Ovary (tissue), 10 donors: ENCODE measurements at places on chromosomes 12 and 14. TPM values are rescaled to one million over a fixed set of nuclear protein-coding genes. Genes with fewer than 3 reads are reported as not detected.
A peak's percentile ranks its signal among the peaks of the same experiment; 100 is the strongest.

GRCh38 chr12:113537046-113537750, 65.5 kb upstream of the LHX5 start:
- no peak for DNase-seq

SYT10 gene
- 0.08 TPM for polyA plus RNA-seq

- DNase-seq, result no peak
These were observed 553.7 kb downstream of the FOXG1 start for GRCh38 chr14:29320286-29320685.

GRCh38 chr12:69972136-69972535, 147.1 kb downstream of the MYRFL start:
- DNase-seq, result no peak

LUM gene
- 343 TPM for polyA plus RNA-seq

DIO3 gene
- 13.9 TPM for polyA plus RNA-seq

GRCh38 chr14:106843951-106844483, 1317.6 kb downstream of the TMEM121 start:
- peak; percentile 51 for DNase-seq

RERGL gene
- polyA plus RNA-seq, result 57.5 TPM

GRCh38 chr14:35829449-35829848, 3.3 kb downstream of the BRMS1L start:
- no peak for DNase-seq

GRCh38 chr14:53151523-53152183, 1.5 kb downstream of the DDHD1 start:
- peak; percentile 59 for DNase-seq

GRCh38 chr14:90039253-90040010, 22.4 kb upstream of the KCNK13 start:
- no peak for DNase-seq

HSPA2 gene
- 8.4 TPM for polyA plus RNA-seq

- DNase-seq, result no peak
These were observed 3.2 kb upstream of the VDR start for GRCh38 chr12:47907851-47908454.

RDH11 gene
- polyA plus RNA-seq, result 90.0 TPM

DNA sequence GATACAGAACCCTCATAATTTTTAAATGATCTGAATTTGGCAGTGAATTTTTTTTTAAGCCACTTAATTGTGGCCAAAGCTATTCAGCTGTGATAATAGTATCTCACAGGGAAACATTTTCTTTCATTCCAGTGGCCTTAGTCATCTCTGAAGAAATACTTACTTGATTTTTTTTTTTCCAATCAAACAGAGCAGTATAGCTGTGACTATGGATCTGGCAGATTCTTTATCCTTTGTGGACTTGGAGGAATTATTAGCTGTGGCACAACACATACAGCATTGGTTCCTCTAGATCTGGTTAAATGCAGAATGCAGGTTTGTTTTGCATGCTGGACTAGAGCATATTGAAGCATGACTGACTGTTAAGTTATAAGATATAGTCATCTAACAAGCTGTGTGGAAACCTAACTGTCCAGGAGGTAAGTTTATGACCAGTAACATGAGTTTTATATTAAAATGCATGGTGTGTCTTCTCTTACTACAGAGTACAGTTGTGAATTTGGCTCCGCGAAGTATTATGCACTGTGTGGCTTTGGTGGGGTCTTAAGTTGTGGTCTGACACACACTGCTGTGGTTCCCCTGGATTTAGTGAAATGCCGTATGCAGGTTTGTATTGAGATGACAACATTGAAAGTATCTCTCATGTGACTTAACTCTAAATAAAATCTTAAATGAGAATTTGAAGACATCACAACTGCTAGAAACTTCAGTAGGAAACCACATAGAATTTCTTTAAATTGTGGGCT, 1.9 kb downstream of the SLC25A3 start:
- DNase-seq, result no peak

- peak; percentile 26 for DNase-seq
These were observed at the start of gene DDN for GRCh38 chr12:48999371-49000131. TSS of gene DDN (minus strand) at chr12:48999375. CDS start at chr12:48999287, 88 bp downstream.

- no peak for DNase-seq
These were observed 509.6 kb downstream of the VRK1 start for GRCh38 chr14:97306760-97307246.

LTBR gene
- 21.9 TPM for polyA plus RNA-seq

DNA sequence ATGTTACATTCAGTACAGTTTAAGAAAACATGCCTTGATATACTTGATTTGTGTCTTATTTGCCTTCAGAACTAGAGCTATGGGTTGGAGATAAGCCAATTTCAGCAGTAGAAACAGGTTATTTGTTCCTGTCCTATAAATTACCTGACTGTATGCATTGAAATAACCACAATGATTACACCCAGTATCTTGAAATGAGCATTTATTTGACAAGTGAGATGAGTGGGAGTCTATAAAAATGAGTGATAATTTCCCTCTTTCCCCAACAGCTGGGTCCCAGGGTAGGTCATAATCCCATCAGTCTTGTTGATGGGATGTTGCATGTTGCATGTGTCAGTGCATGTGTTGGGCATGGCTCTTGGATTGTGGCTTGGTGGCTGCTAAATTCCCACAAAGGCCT, 3.7 kb downstream of the TAS2R42 start:
- no peak for DNase-seq

GRCh38 chr12:2016862-2017545, 12.7 kb upstream of the DCP1B start:
- no peak for DNase-seq

DNA sequence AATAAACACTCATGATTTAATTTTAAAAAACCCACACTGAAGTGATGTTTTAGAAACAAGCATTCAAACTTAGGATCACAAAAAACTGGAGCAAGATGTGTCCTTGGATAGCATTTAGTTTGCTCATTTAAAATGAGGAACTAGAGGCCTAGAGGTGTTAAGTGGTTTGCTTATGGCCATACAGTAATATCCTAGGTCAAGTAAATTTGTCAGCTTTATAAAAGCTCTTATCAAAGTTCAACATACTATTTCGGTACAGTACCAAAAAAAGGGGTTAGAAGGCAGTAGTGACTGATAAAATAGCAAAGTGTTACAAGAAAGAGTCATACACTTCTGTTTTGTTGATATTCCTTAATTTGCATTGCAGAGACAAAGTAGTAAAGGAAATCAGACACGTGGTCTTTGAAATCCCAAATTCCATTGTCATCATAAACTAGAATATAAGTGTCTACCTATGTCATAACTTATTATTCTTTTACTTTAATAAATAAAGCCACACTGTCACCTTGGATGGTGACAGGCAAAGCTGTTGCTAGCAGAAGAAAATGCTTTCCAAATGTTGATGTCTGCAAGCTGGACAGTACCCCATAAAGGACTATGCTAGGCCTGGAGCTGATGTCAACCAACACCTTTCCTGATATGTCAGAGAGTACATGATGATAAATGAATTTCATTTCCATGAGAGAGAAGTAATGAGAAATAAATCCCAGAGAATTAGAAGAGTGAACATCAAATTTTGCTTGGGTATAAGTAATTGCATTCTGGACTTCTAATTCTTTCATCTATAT, 17.6 kb upstream of the SRP54 start:
- DNase-seq, result no peak

DNA sequence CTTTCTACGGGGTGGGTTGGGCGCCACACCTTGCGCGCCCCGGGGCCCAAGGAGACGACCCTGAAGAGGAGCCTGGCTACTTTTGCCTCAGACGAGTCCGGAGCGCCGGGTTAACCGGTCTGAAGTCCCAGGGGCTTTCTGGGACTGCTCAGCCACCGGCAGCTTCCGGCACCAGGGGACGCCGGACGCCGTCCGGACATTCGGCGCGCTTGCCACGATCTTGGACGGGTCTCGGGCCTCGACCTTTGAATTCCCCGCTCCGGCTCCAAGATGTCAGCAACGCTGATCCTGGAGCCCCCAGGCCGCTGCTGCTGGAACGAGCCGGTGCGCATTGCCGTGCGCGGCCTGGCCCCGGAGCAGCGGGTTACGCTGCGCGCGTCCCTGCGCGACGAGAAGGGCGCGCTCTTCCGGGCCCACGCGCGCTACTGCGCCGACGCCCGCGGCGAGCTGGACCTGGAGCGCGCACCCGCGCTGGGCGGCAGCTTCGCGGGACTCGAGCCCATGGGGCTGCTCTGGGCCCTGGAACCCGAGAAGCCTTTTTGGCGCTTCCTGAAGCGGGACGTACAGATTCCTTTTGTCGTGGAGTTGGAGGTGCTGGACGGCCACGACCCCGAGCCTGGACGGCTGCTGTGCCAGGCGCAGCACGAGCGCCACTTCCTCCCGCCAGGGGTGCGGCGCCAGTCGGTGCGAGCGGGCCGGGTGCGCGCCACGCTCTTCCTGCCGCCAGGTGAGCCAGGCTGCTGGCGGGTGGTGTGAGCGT, at the start of gene ACOT4:
ACOT4 (plus strand) TSS at position 184 of the 760 bp plus-strand sequence; CDS start at position 271, 87 bp downstream.
- peak; percentile 35 for DNase-seq

GRCh38 chr12:5223881-5224280, 180.2 kb downstream of the KCNA5 start:
- no peak for DNase-seq

CLEC12A gene
- polyA plus RNA-seq, result 0.63 TPM

GRCh38 chr12:24743941-24744793, 204.7 kb downstream of the BCAT1 start:
- DNase-seq, result no peak

MAP1LC3B2 gene
- 2.1 TPM for polyA plus RNA-seq

- no peak for DNase-seq
These were observed 146.1 kb upstream of the FGD4 start for GRCh38 chr12:32253154-32253790.

- no peak for DNase-seq
These were observed 44.5 kb downstream of the CORO1C start for GRCh38 chr12:108686780-108687179.

DNA sequence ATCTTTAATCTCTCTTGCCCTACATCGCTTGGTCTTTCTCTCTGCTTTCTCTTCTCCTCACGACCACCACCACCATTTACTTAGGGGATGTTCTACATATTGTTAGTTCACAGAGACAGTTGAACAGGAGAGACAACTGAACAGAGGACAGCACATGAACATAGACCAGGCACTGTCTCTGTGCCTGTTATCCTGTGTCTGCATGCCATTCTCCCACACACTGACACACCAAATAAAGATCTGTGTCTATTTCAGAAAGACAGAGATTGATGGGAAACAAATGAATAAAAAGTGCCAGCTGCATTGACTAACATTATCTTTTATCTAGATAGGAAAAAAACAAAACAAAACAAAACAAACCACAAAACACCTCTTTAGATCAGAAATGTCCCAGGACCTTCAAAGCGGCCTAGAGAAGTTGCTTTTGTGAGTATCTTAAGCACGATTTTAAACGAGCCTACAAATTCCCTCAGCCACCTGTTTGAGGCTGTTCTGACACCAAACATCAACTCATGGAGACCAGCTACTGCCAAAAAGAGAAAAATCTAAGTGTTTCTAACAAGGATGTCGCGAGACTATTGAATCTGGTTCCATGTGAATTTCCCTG, 77.6 kb upstream of the PARP11 start:
- no peak for DNase-seq

- no peak for DNase-seq
These were observed 358.5 kb upstream of the SFSWAP start for GRCh38 chr12:131352296-131352900.

GRCh38 chr14:67068251-67068650, 121.0 kb upstream of the GARIN2 start:
- DNase-seq, result no peak

- DNase-seq, result no peak
These were observed 18.5 kb upstream of the SLC7A8 start for GRCh38 chr14:23202001-23202400.

ANO4 gene
- 4.1 TPM for polyA plus RNA-seq

LRRK2 gene
- polyA plus RNA-seq, result 8.1 TPM
